ENCODE measurements at places on chromosomes 6 and 20.

- DNase-seq: no peak
These were observed 22.3 kb downstream of the COL20A1 start for GRCh38 chr20:63315240-63315689.

DNA sequence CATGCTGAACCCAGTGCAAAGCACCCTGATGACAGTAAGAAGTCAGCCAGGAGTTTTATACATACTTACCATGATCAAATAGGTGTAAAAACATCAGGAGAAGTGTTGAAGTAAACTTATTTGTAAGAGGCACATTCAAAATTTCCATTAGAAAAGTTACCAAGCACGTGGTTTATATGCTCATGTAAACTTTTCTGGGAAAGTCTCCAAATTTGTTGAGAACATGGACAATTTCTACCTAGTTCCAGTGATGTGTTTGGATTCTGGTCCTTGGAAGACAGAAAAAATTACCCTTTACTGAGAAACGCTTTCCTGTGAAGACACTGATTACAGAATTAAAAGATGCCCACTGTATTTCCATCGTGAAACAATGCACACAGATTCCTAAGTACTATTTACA lies 288.9 kb upstream of the CDH4 start:
- DNase-seq: no peak

GRCh38 chr20:23765578-23765977 lies 14.8 kb upstream of the CST1 start:
- DNase-seq: no peak

- no peak for DNase-seq
These were observed 4.8 kb downstream of the PXDC1 start for GRCh38 chr6:3746696-3747095.

GRCh38 chr6:43608807-43609206 lies 20.3 kb downstream of the GTPBP2 start:
- no peak for DNase-seq

DNA sequence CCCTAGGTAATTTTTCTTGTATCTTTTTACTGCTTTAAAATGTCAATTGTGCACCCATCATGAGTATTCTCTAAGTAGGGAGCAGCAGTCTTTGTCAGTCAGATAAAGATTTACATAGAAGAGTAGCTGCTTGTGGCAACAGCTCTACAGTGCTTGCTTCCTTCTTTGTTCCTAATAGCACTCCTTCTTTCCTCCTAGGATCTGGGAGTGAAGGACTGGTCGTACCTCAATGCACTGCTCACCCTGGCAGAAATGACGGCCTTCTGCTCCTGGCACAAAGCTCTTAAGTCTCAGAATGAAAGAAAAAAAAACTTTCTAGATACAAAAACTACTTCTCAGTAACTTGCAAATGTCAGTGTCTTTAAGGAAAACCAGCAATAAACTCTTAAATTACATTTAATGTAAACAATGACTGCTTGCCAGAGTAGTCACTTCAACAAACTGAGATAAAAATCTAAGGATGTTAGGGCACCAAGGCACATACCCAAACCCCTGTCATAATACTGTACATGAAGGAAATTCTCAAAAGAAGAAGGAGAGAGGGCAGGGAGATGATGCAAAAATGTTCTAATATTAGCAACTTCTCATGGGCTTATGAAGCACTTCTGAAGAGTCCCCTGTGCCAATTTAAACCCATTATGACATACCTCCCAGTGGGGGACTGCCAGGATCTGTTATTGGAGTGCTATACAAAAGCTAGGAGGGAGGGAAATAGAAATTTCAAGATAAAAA lies 34.0 kb downstream of the NCOA6 start:
- no peak for DNase-seq

GRCh38 chr6:162109480-162110050 lies 618.0 kb downstream of the PRKN start:
- DNase-seq: no peak
